ENCODE measurements at places on chromosomes 2 and 18.

DNA sequence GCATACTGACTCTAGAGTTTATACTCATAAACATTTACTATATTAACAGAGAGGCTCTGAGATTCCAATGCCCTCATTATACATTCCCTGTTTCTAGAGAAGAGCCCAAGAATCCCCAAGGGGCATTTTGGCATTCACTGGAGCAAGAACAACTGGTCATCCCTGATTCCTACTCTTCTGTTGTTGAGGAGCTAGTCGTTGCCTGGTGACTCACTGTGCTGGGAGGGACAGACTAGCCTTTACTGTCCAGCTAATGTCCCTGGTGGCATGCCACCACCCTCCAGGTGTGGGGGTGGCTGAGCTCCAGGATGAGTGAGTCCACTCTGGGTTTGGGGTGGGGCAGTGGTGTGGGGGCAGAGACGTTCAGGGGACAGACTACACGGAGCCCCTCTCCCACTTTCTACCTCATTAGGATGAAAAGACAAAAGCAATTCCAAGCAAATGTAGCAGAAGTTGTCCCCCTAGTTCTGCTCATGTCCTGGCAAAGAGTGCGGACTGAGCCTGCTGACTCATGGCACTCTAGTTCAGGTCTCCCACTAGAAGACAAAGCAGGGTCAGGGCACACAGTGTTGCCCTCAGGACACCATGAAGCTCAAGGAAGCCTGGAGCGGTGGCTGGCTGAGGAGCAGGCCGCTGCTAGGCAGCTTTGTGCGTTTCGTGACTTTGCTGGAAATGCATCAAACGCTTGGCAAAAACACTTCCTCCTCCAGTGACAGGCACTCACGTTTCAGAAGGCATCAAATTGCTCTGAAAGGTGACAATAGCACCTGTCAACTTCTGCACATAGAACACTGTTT is 49.4 kb downstream of the RHOB start:
- DNase-seq, result no peak

- DNase-seq, result no peak
These were observed 153.6 kb downstream of the NRP2 start for GRCh38 chr2:205835923-205836322.

DNA sequence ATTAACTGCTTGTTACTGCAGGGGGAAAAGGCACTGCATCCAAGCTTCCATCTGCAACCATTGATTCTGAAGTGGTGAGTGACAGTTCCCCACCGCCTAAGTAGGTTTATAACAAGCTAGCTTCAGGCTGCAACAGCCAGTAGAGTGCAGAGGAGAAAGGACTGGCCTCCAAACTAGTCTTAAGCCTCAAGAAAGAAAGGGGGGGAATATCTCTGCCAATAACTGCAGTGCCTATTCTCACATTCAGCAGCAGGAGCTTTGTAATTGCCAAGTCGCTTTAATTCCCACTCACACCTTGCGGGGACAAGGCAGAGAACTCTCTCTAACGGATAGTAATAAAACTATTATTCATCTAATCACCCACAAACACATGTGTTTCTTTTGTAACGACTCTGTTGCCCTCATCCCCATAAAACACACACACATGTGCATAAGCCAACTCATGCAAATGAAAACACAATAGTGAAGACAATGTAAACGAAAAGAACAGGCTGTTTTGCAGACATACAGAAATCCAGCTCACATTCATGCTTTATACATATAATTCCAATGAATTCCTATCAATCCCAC is 1963.3 kb upstream of the PIK3C3 start:
- no peak for DNase-seq

DNA sequence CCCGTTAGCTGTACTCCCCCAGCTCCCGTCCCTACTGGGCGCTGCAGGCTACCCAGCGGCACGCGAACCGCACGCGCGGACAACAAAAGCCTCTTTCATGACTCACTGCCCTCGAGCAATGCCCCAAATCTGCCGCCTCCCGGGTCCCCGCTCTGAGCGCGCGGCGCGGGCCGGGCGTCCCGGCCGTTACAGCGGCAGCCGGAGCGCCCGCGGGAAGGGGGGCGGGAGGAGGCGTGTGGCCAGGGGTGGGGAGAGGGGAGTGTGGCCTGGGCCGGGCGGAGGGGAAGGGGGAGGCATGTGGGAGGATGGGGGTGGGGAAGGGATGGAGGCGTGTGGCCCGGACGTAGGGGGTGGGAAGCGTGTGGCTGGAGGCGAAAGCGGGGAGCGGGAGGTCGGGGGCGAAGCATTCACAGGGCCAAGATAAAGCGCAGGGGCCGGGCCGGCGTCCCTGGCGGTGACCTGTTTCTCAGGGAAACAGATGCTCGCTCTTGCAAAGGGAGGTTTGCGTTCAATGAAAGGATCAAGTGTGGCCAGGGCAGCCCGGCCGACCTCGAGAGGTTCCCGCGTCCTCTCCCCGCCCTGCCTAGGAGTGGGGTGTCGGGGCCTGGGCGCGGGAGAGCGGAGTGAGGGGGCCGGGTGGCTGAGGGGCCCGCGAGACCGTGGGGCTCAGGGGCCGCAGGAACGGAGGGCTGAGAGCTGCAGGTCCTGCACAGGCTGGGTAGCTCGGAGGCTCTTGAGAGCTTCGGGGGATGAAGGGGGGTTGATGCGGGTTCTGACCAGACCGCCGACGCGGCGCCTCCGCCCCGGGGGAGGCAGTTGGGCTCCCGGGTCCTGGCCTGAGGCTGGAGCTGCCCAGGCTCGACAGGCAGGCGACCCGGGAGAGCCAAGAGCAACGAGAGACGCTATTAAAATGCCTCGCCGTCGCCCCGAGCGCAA is 3.5 kb upstream of the NEUROD1 start:
- no peak for DNase-seq

DNA sequence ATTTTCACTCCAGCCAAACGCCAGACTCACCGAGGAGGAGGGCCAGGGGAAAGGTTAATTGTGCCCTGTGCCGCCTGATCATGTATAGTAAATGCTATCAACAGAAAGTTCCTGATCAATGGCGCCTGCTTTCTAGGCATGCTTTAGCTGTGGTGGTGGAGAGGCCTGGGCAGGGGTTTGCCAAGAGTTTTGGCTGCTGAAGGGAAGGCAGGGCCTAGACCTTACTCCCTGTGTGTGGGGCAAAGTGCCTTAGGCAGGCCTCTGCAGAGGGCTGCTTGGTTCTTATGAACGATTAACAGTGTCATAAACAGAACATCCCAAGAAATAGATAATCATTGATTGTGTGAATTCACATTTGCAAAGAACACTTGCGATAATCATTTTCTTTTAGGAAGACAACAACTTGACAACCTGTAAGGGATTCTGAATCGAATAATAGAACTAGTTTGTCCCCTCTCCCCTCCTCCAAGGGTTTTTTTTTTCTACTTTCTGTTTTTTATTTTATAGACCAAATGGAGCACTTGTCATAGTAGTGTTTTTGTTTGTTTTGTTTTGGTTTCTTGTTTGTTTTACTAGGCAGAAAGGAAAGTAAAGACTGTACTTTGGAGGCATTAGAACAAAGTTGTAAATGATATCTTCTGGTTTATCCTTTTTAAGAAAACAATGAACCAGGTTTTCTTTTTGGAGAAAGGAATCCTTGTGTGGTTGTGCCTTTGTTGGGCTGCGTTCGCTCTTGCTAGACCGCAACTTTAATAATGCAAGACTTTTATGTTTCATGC is 6.5 kb downstream of the TSHZ1 start:
- DNase-seq, result no peak

GRCh38 chr2:3126171-3126910 is 251.3 kb downstream of the EIPR1 start:
- DNase-seq, result no peak

DNA sequence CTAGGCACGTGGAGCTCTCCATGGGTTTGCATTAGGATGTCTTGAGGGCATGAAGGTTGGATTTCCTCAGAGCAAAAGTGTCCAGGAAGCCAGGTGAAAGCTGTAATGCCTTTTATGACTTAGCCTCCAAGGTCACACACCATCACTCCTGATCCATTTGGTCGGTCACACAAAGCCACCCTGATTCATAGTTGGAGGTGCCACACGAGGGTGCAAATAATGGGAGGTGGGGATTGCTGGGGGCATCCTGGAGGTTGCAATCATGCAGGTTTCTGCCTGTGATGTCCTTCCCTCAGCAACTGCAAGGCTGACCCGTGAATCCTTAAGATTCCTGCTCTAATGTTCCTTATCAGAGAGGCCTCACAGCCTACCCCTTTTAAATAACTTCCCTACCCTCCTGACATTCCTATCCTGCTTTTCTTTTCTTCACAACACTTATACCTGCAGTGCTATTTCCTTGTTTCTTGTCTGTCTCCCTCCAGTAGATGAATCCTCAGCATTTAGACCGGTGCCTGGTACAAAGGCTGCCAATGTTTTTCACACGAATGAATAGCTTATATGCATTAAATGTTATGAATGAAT is 97.1 kb downstream of the LIPG start:
- no peak for DNase-seq

- peak; percentile 80 for DNase-seq
These were observed 115.3 kb upstream of the RIOK3 start for GRCh38 chr18:23337599-23338444.

DNA sequence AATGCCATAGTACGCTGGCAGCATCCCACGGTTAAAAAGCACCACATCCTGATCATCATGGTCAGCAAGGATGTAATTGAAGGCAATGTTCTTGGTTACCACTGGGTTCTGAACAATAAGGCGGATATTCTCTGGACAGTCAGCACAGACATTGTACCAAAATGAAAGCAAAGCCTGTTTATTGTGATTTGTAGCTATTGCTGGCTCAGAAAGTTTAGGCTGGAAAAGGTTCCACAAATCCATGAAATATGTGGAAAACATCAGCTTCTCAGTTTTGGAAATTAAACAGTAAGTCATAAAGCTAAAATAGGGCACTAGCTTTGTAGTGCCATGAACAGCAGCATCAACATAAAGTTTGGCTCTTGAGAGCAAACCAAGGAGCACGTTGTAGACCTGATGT is 52.2 kb downstream of the C2orf74 start:
- DNase-seq, result no peak

DNA sequence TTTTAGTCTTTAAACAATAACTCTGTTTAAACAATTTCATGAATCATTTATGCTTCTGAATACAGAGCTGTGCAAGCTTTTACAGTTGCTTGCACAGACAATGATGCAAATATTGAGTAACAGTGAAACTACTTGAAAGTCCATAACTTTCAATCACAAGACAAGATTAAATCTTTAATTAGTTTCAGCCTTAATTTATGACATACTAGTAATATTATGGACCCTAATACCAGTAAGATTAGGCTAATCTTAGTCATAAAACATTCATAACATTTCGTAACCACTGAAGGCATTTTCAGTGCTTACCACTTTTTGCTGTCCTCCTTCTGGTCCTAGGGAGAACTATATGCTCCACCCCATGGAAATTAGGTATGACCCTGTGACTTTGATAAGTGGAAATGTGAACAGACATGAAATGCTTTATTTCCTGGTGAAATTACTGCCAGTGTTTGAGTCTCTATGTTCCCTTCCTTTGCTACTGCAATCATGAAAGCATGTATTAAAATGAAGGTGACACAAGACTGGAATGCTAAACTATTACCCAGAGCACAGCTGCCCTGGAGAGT is 1.8 kb upstream of the COBLL1 start:
- no peak for DNase-seq

- DNase-seq, result no peak
These were observed 96.8 kb downstream of the ADD2 start for GRCh38 chr2:70671092-70671675.

- no peak for DNase-seq
These were observed 4.9 kb upstream of the AGFG1 start for GRCh38 chr2:227466887-227467600.

- DNase-seq, result no peak
These were observed 824.4 kb downstream of the EPHA4 start for GRCh38 chr2:220747736-220748135.

- no peak for DNase-seq
These were observed 141.7 kb downstream of the ZFP36L2 start for GRCh38 chr2:43084699-43085091.

- DNase-seq, result no peak
These were observed 4.6 kb downstream of the VPS54 start for GRCh38 chr2:64014628-64015027.

- no peak for DNase-seq
These were observed 66.9 kb downstream of the ZDBF2 start for GRCh38 chr2:206341396-206341795.

DNA sequence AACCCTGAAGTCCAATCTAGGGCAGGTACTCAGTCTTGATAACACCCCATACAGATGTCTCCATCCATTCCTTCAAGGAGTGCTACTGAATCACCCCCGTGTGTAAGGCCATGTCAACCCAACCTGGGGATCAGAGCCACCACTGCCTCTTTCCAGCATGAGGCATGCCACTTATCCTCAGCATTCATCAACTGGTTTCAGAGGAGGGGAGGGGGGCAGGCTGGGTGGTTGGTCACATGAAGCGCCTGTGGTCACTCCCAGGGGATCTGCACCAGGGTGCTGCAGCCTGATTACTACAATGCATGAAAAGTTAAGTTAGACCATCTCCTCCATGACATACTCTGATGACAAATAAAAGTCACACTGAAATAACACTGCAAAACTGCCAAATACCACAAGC is 65.0 kb downstream of the UXS1 start:
- DNase-seq, result no peak

- DNase-seq, result no peak
These were observed 162.2 kb upstream of the ITGA4 start for GRCh38 chr2:181294979-181295378.

- DNase-seq, result no peak
These were observed 170.0 kb downstream of the ALK start for GRCh38 chr2:29751390-29751789.

DNA sequence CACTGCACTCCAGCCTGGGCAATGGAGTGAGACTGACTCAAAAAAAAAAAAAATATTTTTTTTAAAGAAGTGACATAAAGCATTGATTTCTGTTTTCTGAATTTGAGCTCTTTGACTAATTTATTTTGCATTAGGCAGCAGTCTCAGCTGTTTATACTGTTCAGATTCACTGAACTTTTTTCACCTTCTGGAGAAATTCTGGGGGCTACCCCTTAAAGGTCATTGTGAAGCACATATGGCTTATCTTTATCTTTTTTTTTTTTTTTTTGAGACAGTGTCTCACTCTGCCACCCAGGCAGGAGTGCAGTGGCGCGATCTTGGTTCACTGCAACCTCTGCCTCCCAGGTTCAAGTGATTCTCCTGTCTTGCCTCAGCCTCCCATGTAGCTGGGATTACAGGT is 12.9 kb downstream of the PHLPP1 start:
- no peak for DNase-seq

GRCh38 chr2:165587335-165587938 is 117.9 kb downstream of the CSRNP3 start:
- DNase-seq, result no peak

DNA sequence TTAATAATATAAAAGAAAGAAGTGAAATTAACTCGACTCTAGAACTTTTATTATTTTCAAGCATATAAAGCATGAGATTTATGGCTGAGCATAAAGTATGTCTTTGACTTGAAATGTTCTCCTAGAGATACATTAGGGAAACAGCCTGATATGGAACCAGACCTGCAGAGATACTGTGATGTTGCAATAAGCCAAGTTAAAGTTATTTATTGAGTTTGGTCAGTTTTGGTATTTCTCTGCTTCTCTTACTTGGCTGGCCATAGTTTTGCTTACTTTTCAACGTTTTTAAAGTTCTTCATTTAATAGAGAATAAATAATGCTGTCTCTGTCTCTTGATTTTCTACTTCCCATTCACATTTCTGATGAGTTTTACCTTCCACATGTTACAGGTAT is 76.0 kb downstream of the GFPT1 start:
- DNase-seq, result no peak

- DNase-seq, result peak; percentile 82
These were observed 30.5 kb downstream of the ZEB2 start for GRCh38 chr2:144489315-144489916.

GRCh38 chr2:63051042-63051794 is 588 bp downstream of the OTX1 start:
- no peak for DNase-seq
